ENCODE measurements at places on chromosomes 6 and 20.

GRCh38 chr6:125251516-125252220, 50.1 kb downstream of the HDDC2 start:
- DNase-seq: no peak

GRCh38 chr6:35919827-35920751, 809 bp downstream of the SRPK1 start:
- DNase-seq: no peak

DNA sequence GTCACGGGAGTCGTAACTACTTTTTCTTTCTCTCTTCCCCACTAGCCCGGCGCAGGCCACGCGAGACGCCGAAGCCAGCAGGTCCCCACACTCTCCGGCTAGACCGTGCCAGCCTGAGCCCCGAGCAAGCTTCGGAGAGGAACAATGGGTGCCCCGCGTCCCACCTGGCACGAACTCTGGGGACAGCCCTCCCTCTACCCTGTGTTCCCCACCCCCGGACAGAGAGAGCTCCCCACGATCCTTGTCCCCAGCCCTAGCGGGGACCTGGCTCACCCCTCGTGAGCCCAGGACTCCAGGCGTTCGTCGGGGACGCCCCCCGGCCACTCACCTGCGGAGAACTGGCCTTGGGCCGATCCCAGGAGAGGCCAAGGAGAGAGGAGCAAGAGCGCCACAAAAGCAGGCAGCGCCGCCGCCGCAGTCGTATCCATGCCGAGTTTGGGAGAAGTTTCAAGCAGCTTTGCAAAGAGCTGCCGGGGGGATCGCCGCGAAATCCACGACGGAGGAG, 416 bp downstream of the PTPRK start:
- DNase-seq: no peak

- DNase-seq: no peak
Observed at GRCh38 chr6:146925846-146926245, 278.4 kb upstream of the STXBP5 start.

DNA sequence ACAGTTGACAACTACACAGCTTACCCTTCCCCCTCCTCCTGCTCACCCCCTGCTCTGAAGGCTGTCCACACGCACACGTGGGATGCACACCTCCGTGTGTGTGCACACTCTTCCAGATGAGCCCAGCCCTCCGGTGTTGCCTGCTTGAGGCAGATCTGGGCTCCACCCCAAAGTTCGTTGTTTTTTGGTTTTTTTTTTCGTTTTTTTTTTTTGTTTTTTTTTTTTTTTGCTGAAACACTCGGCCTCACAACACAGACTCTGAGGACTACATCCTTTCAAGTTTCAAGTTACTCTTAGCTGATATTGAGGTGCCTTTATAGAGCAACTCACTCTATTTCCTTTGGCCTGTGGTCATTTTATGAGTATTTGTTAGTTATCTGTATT, 88.2 kb downstream of the RREB1 start:
- no peak for DNase-seq

DNA sequence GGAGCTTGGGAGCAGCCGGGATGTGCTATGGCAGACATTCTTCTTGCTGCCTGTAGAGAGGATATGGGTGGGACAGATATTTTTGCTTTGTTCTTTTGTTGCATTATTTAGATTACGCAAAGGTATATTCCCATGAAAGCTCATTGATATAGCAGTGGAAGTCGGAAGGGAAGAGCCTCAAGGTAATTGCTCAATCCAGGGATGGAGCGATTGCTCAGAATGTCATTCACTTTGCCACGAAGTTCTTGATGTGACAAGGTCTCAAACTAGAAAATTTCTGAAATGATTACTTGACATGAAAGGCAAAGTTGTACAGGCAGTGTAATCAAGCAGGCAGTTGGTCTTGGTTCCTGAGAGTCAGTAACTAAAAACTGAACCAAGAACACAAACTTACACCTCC, 615.6 kb upstream of the CDH4 start:
- no peak for DNase-seq

DNA sequence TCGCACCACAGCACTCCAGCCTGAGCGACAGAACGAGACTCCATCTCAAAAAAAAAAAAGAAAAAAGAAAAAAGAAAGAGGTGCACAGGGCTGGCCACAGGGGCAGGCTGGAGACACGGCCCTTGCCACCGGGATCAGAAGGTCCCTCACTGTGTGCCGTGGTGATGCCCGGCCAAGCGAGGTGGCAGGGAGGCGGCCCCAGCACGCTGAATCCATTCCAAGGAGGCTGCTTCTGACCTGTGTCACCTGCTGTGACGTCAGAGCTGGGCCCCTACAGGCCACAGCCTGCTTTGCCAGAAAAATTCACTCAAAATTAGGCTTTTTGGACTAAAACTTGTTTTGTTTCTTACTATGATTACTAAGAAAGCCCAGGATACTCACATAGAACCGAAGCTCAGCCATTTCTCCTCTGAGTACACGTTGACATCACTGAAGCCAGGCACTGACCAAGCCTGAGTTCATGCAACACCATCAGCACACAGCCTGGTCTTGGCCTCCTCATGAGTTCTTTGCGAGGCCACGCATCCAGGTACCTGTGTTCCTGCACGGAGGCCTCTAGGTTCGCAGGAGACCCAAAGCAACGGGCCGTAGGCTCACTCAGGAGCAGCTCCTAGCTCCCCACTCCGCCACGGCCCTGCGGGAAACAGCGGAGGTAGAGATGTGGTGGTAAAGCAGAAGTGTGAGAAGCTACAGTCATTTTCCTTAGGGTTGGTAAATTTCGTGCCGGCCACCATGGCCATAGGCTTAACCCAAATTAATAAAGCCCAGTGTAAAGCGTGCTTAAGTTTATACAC, 67.8 kb downstream of the THBS2 start:
- no peak for DNase-seq

DNA sequence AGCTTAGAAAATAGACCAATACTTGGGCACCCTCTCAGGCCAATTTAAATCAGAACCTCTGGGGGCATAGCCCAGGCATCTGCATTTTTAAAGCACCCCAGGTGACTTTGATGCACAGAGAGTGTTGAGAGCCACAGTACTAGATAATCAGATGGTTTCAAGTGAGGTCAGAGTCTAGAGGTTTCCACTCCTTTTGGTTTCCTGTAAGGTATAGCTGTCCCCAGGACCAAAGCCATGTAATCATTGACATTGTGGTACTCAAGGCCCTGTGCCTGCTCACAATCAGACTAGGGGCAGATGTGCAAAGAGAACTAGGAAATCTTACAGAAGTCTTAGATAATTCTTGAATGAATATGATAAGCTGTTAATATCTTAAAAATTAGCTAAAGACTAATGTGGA, 9.1 kb downstream of the FILIP1 start:
- DNase-seq: no peak

- no peak for DNase-seq
Observed at GRCh38 chr6:113115196-113115595, 741.9 kb upstream of the MARCKS start.

GRCh38 chr6:37021356-37022129, 16.1 kb downstream of the FGD2 start:
- no peak for DNase-seq

DNA sequence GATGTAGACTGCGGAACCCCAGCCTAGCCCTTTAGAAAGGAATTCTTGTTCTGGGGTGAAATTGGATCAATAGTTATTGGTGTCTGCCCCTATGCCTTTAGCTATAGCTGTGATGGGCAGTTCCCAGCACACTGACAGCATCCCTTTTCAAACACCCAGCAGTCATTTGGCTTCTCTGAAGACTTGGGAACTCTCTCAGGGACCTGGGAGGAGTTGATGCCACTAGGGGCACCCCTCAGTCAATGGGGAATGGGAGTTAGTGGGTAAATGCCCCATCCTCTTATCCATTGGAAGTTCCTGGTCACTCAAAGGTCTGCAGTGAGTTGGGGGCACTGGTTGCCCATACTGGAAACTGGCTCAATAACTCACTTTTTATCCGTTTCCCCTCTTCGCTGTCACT, 31.6 kb upstream of the CSNK2A1 start:
- no peak for DNase-seq
